ENCODE measurements at places on chromosomes 2 and 18.

- no peak for DNase-seq
These were observed 55.1 kb downstream of the CRIM1 start for GRCh38 chr2:36410681-36411080.

DNA sequence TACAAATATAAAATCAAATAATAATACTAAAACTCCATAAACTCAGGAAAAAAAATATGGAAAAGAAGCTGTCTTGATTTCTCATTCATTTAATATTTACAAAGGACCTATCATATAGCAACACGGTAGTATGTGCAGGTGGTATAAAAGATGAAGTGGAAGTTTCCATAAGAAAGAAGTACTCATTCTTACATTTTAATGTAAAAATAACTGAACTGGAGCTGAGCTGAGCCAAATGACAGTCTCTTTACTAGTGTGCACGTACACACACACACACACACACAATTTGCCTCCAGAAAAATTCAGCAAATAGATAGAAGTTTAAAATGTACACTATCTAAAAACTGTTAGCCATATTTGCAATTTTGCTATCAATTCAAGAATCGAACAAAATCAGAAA lies 54.1 kb downstream of the ASXL2 start:
- no peak for DNase-seq

DNA sequence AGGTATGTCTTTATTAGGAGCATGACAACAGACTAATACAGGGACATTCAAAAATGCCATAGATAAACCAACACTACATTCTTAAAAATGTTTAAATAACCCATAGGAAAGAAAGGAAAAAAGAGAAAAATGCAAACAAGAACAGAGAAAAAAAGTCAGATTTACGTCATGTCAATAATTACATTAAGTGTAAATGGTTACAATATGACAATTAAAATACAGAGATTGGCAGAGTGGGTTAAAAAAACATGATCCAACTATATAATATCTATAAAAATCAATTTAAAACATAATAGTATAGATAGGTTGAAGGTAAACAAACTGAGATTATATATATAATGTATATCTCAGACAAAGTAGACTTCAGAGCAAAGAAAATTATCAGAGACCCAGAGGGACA lies 255.8 kb downstream of the ANAPC1 start:
- no peak for DNase-seq

DNA sequence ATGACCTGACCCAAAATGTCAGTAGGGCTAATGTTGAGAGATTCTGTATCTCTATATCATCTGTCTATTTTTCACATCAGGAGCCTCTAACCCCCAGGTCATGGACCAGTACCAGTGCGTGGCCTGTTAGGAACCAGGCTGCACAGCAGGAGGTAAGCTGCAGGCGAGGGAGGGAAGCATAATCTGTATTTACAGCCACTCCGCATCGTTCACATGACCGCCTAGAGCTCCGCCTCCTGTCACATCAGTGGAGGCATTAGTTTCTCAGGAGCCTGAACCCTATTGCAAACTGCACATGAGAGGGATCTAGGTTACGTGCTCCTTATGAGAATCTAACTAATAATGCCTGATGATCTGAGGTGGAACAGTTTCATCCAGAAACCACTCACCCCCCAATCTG lies 180.6 kb downstream of the RDH14 start:
- DNase-seq, result no peak
